ENCODE measurements at places on chromosomes 4 and X.

GRCh38 chrX:153925387-153925738 is 701 bp downstream of the ARHGAP4 start:
- no peak for DNase-seq

GRCh38 chrX:103780336-103781061 is 3.9 kb downstream of the PLP1 start:
- DNase-seq = no peak

DNA sequence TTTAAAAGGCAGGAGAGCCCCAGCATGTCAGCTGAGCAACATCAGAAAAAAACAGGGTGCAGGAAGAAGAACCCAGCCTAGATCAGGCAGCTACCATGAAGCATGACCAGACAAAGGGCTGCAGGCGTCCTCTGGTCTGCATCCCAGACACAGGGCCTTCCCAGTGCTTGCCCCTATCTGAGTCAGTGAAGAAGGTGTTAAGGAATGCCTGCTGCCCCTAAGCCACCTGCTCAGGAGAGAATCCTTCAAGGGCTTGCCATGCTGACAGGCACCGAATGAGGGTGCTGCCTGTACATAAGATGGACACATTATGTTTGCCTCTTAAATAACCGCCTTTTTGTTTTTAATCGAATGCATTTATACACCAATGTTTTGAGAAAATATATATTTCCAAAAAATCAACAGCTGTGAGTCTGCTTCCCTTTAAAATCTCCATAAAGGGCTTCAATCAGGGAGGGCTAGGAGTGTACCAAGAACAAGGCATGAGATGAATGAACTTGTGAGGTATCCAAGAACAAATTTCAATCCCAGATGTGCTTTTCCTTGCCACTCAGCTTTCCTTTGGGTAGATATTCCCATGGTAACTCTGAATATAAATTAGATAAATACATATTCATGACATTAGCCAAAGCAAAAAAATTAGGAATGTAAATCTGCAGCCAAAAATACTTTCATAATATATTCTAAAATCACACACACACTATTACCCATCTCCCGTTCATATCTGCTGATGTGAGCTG is 85.1 kb downstream of the SLC9A7 start:
- no peak for DNase-seq

- no peak for DNase-seq
These were observed 8.1 kb upstream of the RPGR start for GRCh38 chrX:38335382-38335781.

GRCh38 chrX:30039768-30040167 is 175.6 kb upstream of the MAGEB2 start:
- no peak for DNase-seq

- no peak for DNase-seq
These were observed 25.9 kb downstream of the METTL14 start for GRCh38 chr4:118711052-118711451.

DNA sequence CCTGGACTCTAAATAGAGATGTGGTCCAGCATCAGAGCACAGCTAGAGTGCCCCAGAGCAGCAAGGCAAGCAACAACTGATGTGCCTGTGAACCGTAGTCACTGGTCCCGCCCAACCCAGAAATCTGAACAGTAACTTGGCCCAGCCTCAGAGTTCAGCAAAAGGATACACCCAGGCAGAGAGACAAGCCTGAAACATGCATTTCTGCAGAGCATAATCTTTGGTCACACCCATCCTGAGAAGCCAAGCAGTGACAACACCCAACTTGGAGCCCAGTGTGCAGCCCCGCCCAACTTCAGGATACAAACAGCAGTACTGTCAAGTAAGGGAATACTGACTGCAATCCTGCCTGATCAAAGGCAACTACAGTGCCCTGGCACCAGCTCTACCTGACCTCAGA is 78.9 kb downstream of the CCDC160 start:
- DNase-seq = no peak

DNA sequence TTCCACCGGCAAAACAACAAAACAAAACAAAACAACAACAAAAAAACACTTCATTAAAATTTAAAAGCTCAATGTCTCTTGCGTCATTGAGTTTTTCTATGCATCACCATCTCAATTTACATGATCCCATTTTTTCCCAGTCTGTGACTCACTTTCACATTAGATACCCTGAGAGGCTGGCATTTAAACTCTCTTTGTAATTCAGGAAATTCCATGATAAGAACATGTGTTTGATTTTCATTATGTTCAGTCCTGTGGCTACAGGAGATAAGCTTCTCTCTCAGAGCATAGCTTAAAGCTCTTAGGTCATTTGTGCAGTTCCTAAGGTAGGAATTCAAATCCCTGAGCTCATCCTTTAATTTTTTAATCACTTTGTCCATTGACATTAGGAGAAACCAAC is 104.6 kb downstream of the NBDY start:
- no peak for DNase-seq

- no peak for DNase-seq
These were observed 57.0 kb downstream of the DCLK2 start for GRCh38 chr4:150135134-150135772.

DNA sequence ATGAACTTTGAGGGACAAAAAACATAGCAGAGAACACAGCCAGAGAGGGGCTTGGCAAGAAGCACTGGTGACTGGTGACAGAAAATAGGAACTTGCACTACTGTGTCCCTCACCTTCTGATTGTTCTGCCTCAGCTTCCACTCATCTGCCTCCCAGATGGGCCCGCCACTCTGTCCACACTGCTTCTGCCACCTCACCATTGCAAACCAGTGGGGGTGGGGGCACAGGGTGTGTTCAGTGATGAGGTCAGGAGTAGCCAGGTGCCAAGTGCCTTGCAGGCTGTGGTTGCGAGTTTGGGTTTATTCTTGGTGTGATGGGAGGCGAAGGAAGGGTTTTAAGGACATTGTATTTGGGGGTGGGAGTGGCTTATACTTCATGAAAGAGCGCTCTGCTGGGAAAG is 9.1 kb upstream of the UBA1 start:
- DNase-seq = no peak

- DNase-seq = no peak
These were observed 9.6 kb downstream of the SLC25A5 start for GRCh38 chrX:119477812-119478232.

- DNase-seq = no peak
These were observed 122.0 kb upstream of the LNX1 start for GRCh38 chr4:53713296-53713695.

GRCh38 chr4:6898763-6899162 is 10.9 kb upstream of the TBC1D14 start:
- DNase-seq = no peak

DNA sequence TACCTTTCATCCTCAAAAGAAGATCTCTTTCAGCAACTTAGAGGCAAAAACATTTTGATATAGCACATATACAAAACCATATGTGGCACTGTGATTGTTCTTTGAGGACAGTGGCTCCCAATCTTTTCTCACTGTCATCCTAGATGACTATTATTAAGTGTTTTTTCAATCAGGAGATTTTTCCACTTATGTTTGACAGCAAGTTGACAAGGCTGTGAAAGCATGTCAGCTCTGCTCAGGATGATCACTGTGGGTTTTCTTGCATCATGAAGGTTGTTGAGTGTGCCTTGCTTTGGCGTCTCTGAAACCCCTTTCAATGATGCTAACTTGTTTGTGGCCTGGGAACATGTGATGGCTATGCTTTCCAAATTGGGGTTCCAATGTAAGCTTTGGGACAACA is 20.2 kb upstream of the NSUN7 start:
- no peak for DNase-seq

DNA sequence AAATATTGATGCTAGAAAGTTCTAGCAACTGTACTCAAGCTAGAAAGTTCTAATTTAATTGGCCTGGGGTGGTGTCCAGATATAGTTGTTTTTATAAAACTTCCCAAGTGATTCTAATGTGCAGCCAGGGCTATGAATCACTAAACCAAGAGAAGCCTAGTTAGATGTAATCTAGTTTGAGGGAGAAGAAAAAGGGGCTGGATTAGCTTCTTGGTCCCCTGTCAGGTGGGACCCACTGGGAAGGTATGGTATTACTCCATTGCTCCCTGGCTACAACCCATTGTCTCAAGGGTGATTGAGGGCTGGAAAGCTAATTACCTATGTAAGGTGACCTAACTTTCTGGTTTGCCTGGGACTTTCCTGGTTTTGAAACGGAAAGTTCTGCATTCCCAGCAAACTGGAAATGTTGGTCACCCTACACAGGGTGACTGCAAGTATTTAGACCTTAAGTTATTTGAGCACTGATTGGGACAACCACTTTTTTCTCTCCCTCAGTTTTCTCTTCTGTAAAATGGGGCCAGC is 23.9 kb upstream of the MSN start:
- DNase-seq = no peak

GRCh38 chr4:2372488-2373030 is 45.9 kb downstream of the ZFYVE28 start:
- no peak for DNase-seq

DNA sequence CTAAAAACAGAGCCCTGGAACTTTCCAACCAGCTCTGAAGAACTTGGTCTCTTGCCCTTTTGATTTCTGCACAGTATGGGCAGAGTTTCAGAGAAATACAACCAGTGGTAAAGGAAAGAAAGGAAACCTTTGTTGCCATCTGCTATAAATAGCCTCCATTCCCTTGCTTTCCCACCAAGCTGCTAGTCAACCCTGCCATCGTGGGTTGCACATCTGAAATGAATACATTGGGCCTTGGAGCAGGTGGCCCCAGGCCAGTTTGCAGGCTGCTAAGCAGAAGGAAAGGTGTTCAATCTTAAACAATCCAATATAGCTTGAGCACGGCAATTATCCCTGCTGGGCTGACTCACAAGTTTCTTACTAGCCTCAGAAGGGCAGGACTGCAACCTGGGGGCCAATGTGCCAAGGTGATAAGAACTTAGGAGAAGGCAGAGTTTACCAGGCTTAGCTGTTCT is 142.5 kb downstream of the PPARGC1A start:
- DNase-seq = no peak

- no peak for DNase-seq
These were observed 81.1 kb upstream of the SLC4A4 start for GRCh38 chr4:71257761-71258160.

DNA sequence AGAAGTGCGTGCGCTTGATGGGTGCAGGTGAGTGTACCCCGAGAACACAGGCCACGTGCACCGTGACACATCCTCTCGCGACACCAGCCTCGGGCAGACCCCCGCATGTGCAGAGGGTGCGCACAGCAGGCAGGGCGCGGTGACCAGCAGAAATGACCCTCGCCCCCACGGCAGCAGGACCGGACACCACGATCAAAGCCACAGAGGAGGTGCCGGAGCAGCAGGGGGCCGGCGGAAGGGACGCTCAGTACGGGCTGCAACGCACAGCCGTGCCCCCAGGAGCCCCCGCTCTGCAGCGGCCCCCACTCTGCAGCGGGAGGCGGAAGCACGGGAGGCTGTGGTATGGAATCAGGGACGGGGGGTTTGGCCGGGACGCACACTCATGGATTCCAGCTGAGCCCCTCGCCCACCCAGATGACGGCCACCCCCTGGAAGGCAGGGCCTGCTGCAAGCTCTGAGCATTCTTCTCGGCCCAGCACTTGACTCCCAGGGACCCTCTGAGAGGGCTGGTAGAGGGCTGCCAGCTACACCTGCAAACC is 17.1 kb downstream of the PPP2R3B start:
- DNase-seq = no peak

DNA sequence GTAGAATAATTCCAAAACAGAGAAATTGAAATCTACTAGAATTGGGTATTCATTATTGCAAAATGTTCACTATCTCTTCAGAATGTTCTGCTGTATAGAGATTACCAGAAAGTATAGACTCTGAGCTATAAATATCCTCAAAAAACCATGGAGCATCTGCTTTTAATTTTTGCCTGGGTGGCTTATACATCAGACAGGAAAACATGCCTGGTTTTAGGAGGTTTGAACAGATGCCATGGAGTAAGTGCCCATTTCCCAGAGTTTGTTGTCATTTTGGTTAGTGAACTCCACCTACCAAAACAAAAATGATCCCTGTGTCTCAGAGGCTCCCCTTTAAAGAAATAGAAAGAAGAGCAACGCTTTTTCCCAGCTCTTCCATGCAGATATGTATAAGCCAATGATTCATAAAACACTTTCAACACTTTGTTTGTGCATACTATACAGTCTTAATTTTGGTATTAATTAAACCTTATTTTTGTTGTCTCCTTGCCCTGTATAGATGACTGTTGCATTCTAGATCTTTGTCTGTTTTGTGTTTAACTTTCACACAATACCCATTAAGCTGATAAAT is 68.7 kb downstream of the MEPE start:
- no peak for DNase-seq

DNA sequence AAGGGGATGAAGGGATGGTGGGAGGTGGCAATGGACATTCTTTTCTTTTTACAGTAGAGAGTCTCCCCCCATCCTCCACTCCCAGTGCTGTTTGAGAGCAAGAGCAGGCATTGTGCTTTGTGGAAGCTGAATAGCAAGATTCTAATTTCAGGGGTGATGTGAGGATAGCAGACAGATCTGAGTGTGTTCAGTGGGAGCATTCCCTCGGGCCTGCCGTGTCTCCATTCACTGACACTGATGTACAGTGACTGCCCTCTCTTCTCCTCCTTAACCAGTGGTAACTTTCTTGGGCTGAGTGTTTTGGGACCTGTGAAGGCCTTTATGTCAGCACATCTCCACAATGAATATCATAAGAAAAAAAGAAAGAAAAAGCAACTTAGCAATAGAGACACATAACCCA is 396.6 kb upstream of the RPS6KA3 start:
- no peak for DNase-seq

GRCh38 chr4:90486346-90486745 is 359.2 kb downstream of the CCSER1 start:
- DNase-seq = no peak

DNA sequence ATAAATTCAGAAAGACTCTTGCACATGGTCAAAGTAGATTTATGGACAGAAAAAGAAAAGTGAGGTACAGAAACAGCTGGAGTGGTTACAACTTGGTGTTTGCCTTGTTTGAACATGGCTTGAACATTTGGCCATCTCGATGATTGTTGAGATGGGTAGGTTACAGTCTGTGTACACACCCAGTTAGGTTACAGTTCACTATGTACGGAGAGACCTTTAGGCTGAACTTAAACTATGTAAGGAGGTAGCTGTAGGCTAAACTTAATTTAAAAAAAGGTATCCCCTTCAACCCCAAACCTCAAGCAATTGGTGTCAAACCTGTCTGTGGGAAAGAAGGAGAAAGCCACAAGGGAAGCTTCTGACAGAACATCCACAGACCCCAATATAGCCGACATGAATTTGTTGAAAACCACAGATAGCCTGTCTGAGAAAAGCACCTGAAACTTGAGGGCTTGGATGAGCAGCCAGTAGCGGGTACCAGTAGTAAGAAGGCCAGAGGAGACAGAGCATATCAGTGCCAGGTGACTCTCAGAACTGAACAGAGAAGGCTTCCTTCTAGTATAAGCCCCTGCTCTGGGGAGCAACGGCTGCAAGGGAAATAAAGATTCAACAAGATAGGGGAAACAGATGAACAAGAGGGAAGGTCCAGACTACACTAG is 247.9 kb upstream of the GALNTL6 start:
- DNase-seq = no peak

GRCh38 chrX:103608306-103608963 is 672 bp downstream of the TCEAL3 start:
- DNase-seq = no peak

DNA sequence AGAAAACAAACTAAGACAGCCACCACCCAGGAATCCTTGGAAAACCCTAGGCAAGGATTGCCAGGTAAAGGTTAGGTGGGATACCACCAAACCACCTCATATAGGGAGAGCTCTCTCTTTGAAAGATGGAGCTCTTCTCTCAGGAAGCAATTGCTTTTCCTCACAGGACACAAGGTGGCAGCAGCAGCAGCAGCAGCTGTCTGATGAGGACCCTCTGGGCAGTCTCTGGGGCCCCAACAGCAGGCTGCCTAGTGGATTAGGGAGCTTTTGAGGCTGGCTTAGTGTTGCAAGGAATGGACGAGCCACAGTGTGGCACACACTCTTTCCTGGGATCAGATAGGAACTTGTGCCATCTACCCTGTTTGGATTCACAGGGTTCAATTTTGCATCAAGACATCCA is 41.4 kb upstream of the CHRDL1 start:
- no peak for DNase-seq
